NCI-H226 (cell line): ENCODE measurements at places on chromosomes 5 and 9.

DNA sequence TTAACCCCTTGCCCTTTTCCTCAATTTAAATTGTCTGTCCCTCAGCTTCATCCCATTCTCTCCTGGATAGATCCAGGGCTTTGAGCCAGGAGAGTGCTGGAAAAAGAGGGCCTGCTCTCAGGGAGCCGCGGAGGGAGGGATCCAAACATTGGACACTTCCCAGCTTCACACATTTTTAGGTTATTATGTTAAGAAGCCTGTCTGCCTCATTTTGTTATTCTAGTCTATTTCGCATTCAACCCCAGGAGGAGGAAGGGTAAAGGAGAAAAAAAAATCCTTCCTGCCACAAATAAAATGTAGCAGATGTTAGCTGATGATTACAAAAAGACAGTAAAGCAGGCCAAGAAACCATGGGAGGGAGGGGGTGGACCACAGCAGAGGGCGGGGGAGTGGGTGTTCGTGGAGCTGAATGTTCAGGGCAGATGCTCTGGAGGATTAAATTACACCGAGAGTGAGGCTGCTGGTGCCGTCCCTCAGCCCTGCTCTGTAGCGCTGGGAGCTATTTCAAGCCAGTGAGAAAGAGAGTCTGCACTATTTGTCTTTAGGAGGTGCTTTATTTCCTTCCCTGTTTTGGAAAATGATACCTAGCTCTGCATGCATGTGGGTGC, 60.6 kb upstream of the ZFR start:
- no peak for DNase-seq

DNA sequence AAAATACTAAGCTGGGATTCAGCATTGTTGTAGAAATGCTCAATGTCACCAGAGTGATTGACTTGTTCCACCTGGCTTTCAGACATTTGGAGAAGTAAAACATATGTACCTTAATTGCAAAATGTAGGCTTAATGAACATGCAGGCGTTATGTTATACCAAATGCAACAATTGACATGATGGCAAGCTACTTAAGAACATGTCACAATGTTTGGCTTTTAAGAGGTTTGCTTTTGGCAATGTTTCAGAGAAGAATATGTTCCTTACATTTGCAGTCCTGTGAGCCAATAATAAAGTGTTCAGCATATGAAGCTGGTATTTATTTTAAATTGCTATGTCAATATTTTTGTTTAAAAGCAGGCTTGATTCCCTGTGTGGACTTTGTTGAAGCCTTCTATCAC, 111.7 kb upstream of the NUDT12 start:
- DNase-seq = no peak

DNA sequence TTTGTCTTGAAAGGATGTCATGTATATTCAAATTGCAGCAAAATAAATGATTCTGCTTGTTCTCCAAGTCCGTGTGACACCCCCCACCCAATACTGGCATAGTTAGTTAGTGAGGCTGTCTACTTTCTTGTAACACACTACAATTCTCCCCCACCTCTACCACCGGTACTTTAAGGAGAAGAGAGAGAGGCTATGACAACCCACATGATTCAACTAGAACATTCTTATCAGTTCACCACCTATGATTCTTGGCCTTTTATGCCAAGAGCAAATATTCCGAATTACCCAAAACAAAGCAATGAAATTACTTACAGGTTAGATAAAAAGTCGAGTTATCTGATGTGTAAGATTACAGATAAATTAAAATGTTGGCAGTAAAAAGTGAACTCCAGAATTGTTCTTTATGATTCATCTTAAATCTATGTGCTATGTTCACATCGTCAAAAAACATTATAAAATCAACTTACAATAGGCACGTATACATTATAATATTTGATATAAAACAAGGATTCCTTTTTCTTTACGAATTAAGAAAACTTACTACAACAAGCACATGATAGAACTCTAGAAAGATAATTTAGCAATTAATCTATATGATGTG, 14.4 kb downstream of the MEF2C start:
- peak; percentile 13 for DNase-seq

GRCh38 chr9:81379655-81380054, 309.7 kb downstream of the TLE1 start:
- DNase-seq = no peak

DNA sequence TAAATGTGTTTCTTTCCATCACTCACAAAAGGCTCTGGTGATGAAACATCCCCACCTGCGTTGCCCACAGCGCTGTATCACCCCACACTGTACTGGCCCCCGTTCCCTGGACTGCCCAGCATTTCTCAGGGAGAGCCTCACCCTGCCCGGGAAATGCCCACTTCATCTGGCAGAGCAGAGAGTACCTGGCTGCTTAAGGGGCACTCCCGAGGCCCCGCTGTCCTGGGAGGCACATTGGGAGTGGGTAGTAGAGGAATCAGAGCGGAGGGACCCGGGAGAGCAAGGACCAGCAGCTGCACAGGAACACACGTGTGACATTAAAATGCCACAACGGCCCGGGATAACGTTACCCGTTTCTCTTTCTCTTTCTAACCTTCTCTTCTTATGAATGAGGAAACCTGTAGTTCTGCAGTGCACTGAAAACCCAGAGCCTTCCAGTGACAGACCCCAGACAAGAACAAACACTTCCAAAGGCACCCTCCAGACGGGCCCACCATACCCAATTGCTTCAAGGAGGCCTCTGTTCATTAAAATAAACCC, 110.0 kb downstream of the ROR2 start:
- DNase-seq = no peak

DNA sequence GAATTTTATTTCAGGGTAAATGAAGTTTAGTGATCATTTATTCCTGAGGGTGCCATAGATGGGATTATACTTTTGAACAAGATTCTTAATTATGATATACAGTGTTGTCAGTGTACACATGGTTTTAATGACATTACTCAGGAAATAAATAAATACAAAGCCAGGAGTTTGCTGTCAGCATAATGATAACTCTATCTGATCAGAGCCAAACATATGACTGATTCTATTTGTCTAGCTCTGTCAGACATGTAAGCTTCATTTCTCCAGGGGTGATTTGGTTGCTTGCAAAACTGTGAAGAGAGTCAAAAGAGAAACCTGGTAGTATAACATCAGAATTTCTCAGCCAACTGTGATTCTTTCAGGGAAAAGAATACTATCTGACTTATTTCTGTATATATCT, 1425.8 kb upstream of the C9orf72 start:
- no peak for DNase-seq

- no peak for DNase-seq
Observed at GRCh38 chr5:13187186-13187585, 757.3 kb downstream of the DNAH5 start.

- DNase-seq = peak; percentile 48
Observed at GRCh38 chr5:153546566-153546965, 56.1 kb downstream of the GRIA1 start.

DNA sequence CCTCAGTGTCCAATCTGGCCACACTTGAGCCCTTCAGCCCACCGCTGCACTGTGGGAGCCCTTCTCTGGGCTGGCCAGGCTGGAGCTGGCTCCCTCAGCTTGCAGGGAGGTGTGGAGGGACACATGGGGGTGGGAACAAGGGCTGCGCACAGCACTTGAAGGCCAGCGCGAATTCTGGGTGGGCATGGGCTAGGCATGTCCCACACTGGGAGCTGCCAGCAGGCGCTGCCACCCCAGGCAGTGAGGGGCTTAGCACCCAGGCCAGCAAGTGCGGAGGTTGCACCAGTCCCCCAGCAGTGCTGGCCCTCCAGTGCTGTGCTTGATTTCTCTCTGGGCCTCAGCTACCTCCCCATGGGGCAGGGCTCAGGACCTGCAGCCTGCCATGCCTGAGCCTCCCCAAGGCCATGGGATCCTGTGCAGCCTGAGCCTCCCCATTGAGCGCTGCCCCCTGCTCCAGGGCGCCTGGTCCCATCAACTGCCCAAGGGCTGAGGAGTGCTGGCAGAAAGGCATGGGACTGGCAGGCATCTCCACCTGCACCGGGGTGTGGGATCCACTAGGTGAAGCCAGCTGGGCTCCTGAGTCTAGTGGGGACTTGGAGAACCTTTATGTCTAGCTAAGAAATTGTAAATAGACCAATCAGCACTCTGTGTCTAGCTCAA, 148.2 kb downstream of the EMB start:
- DNase-seq = no peak

- no peak for DNase-seq
Observed at GRCh38 chr5:71834601-71835000, 115.5 kb downstream of the CARTPT start.

GRCh38 chr5:55973296-55973695, 21.5 kb downstream of the IL6ST start:
- no peak for DNase-seq

GRCh38 chr5:177620560-177620959, 20.6 kb downstream of the B4GALT7 start:
- DNase-seq = no peak

- DNase-seq = no peak
Observed at GRCh38 chr9:72274441-72274840, 90.6 kb downstream of the ZFAND5 start.

GRCh38 chr9:28318515-28318914, 745.2 kb upstream of the C9orf72 start:
- no peak for DNase-seq

DNA sequence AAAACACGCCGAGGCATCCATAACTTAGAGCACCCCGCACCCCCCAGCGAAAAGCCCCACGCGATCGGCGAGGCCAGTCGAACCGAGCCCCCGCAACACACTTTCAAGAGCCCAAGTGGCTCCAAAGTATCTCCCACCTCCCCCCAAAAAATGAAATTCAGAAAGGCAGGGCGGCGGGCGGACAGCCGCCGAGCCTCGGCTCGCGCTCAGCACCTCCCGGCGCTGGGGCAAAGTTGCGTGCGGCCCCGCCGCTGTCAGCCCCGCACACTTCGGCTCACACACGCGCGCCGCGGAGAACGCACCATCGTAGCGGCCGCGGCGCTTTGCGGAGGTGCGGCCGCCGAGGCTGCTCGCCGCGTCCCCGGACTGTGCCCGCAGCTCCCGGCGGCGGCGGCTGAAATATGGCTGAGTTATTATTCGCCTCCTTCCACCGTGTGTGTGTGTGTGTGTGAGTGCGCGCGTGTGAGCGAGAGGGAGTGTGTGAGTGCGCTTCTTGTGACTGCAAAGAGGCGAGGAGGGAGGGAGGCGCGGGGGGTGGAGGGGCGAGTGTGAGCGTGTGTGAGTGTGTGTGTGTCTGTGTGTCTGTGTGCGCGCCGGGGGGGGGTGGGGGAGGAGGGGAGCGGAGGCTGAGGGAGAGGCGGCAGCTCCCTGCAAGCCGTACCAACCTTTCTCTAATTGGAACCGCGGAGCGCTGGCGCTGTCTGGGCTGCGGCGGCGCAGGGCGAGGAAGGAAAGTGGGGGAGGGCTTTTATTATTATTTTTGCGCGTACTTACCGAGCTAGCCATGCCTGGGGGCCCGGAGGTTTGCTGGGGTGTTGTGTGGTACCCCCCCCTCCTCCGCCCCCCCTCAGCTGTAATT, 599 bp downstream of the MLLT3 start:
- DNase-seq = peak; percentile 56

GRCh38 chr5:88033191-88033590, 235.5 kb downstream of the TMEM161B start:
- DNase-seq = no peak

DNA sequence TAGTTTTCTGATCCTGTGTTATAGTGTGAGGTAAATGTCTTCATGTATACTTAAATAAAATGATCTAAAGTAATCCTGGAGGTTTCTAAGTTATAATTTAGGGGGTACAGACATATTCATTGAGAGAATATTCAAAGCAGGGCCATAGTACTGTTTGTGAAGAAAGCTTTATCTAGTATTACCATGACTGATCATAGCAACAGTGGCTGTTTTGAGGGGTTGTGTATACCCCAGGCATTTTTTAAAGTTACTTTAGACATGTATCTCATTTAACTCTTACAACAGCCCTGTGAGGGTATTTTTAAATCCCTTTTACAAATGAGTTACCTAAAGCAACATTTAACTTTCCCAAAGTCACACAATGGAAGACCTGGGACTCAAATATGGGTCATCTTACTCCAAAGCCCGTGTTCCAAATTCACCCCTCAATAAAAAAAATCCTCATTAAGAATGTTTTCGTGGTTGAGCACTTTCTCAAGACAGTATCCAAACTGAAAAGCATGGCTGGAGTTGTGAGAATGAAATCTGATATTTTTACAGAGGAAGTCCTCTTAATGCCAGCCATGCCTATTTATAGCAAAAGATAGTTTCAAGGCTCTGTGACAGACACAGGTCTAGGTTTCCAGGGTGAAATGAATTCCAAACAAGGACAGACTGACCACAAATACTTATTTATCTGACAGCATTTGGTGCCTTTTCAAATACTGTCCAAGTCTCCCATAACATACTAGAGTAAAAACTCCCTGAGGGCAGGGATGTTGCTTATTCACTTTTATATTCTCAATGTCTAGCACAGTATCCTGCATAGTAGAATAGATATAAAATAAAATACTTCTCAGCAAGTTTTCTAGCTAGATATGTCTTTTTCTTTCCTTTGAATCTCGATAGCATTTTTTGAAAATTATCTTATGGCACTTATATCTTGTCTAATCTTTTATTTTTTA, 10.4 kb downstream of the STOM start:
- no peak for DNase-seq

GRCh38 chr5:135009736-135010501, 24.1 kb downstream of the PITX1 start:
- DNase-seq = no peak

GRCh38 chr5:39700523-39700922, 275.7 kb upstream of the DAB2 start:
- DNase-seq = no peak

- DNase-seq = no peak
Observed at GRCh38 chr9:24071091-24071490, 245.1 kb upstream of the ELAVL2 start.

GRCh38 chr5:126122942-126123341, 300.3 kb upstream of the GRAMD2B start:
- no peak for DNase-seq

DNA sequence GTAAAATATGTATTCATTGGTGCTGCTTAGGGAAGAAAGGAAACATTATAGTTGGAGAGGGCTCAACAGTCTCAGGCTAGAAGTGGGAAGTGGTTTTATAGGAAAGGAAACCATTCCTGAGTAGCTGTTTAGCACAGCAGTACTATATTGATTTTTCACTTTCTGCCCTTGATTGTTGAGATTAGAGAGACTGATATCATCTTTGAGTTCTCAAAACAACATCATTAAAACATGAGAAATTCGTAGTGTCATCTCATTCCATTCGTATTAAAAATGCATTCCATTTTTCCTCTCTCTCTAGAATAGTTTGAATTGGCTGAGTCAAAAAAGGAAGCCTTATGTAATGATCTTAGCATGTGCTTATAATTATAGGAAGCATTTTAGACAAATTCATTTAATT, 14.1 kb downstream of the POLR3G start:
- DNase-seq = no peak

- no peak for DNase-seq
Observed at GRCh38 chr5:16983022-16983639, 47.0 kb upstream of the MYO10 start.

- DNase-seq = no peak
Observed at GRCh38 chr9:122229485-122229837, 704 bp upstream of the LHX6 start.

GRCh38 chr5:166497496-166498104, 1793.8 kb upstream of the WWC1 start:
- DNase-seq = peak; percentile 7

GRCh38 chr9:116395699-116396037, 242.1 kb downstream of the PAPPA start:
- no peak for DNase-seq

- no peak for DNase-seq
Observed at GRCh38 chr9:17402309-17402708, 176.6 kb upstream of the SH3GL2 start.

GRCh38 chr9:12680341-12680740, 12.8 kb upstream of the TYRP1 start:
- DNase-seq = peak; percentile 74
